Activated T-cell treated with anti-CD3 and anti-CD28 coated beads, Interleukin-2, amount 50 U/mL, for 72 hours (primary cell): ENCODE measurements at places on chromosomes 2 and 18. TPM values are rescaled to one million over a fixed set of nuclear protein-coding genes. Genes with fewer than 3 reads are reported as not detected.

DNA sequence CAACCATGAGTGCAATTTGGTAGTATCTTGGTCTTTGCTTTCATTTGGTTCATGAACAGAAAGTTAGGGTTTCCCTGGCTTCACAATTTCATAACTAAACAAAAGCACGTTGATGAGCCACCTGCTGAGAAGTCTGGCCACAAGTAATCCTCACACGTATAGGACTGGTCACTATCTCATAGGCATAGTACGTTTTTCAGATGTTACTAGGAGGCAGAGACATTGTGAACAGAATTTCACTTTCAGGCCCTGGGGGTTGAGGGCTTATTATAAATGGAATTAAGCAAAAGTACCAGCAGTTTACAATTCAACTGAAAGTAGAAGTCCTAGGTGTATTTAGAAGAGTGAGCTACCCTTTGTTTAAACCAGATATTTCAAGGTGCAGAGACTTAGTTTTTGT is 277.1 kb downstream of the ALPK2 start:
- no peak overlapping the region for H3K4me3 ChIP-seq
- H3K4me1 ChIP-seq: no peaks in the 10 kb centered on the region
- no peaks in the 10 kb centered on the region for H3K27me3 ChIP-seq
- H3K36me3 ChIP-seq: no peaks in the 10 kb centered on the region
- no peak overlapping the region for H3K27ac ChIP-seq

APLF gene
- 5.5 TPM for total RNA-seq

CACNB4 gene
- 0.31 TPM for total RNA-seq

DNA sequence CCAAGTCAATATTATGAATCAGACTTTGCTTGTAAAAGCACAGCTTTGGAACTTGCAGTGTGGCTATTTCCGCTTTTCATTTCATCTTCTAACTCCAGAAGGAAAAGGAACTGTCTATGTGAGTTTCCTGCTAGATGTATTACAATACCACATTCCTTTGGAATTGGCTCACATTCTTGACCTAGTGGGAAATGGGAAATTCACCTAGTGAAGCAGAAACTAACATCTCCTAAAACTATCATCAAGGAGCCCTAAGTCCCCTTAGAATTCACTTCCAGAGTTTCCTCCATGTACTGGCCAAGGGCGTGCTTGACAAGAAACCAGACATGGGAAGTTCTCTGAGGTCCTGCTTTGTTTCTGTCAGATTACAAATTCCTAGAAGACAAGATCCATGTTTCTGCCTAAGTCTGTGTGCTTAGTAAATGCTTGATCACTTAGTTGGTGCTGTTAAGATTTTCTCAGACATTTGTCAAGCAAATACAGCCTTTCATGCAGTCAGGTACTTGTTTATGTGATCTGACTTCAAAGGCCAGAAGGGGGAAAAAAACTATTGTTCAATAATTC is 275.7 kb upstream of the FN1 start:
- peaks cover 11% of the 10 kb centered on the region for H3K27me3 ChIP-seq
- H3K4me3 ChIP-seq: no peak overlapping the region
- H3K4me1 ChIP-seq: no peaks in the 10 kb centered on the region
- DNase-seq: no peak
- H3K36me3 ChIP-seq: no peaks in the 10 kb centered on the region

GRCh38 chr2:64750817-64751285 is 97.1 kb upstream of the SERTAD2 start:
- H3K27me3 ChIP-seq: no peaks in the 10 kb centered on the region
- H3K36me3 ChIP-seq: no peaks in the 10 kb centered on the region
- peaks cover 26% of the 10 kb centered on the region for H3K4me1 ChIP-seq
- peak overlapping the region; percentile 93 for H3K4me3 ChIP-seq

DNA sequence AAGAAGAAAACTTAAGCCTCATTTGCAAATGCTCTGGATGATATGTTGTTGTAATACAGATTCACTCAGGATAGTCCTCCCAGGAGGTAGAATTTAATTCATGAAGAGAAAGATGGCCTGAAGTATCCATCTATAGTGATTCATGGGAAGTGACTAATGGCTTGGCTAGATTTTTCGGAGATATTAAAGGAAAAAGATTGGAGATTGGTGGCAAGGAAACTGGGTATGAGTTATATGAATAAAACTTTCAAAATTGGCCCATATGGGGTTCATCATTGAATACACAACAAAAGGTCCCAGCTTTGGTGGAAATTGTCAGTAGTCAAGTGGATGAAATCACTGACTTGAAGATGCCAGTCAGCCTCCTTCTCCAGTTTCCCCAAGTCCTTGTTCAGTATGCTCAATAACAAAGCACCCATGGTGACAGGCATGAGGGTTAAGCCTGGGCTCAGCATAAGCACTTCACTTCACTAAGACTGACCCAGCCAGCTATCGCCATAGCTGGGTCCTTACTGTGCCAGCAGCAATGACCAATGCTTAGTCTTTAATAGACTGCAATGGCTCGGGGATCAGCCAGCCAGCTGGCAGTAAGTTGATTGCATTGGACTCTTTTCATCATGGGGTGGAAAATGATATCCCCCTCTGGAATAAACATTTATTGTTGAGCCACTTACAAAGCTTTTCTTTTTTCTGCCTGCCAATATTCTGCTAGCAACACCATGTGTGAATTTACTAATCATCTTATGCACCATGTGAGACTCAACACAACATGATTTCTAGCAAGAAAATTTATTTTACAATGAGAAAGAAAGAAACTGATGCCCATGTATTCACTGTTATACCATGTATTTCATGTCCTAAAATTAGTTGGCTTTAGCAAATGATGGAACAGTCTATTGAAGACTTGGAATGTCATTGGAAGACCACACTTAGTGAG is 176.6 kb upstream of the TACR1 start:
- H3K27me3 ChIP-seq: no peaks in the 10 kb centered on the region
- DNase-seq: no peak
- no peak overlapping the region for H3K4me3 ChIP-seq
- H3K27ac ChIP-seq: no peak overlapping the region

DNA sequence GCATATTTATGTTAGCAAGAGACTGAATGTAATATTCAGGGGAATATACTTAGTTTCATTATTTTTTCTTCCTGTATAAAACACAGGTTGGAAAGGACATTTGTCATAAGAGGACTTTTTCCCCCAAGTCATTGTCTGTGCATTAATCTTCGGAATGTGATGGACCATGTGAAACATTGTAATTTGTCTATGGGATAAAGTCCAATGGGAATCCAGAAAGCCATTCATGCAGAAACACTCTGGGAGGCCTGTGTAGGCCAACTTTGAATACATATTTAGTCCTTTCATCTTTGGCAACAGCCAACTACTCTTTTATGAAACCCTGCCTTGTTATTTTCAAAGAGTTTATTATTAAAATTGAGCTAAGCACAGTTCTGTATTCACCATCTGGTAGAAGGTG is 386.4 kb downstream of the PIK3C3 start:
- no peaks in the 10 kb centered on the region for H3K27me3 ChIP-seq
- no peak overlapping the region for H3K27ac ChIP-seq
- no peak for DNase-seq
- H3K4me1 ChIP-seq: no peaks in the 10 kb centered on the region
- no peaks in the 10 kb centered on the region for H3K36me3 ChIP-seq
